NCI-H69 (cell line): ENCODE measurements at places on chromosomes 3 and 15.

DNA sequence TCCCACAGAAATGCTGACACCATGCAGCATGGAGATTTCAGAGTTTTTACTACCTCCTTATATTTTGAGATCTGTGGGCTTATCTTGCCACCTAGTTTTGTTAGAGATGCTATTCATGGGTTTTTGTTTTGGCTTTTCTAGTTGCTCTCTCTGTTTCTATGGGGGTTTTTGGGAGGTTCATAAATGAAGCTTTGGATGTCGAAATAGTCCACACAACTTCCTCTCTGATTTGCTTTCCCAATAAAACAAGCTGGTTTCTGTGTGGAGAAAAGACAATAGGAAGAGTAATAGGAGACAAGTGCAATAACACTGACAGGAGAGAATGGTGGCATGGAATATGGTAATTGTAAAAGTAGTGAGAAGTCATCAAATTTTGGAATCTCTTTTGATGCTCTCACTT is 106.8 kb upstream of the GPR149 start:
- DNase-seq = no peak

DNA sequence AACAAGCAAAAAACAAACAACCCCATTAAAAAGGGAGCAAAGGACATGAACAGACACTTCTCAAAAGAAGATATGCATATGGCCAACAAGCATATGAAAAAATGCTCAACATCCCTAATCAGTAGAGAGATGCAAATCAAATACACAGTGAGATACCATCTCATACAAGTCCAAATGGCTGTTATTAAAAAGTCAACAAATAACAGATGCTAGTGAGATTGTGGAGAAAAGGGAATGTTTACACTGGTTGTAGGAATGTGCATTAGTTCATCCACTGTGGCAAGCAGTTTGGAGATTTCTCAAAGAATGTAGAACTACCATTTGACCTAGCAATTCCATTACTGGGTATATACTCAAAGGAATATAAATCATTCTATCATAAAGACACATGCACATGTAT is 44.5 kb downstream of the RIOX2 start:
- peak; percentile 64 for DNase-seq

DNA sequence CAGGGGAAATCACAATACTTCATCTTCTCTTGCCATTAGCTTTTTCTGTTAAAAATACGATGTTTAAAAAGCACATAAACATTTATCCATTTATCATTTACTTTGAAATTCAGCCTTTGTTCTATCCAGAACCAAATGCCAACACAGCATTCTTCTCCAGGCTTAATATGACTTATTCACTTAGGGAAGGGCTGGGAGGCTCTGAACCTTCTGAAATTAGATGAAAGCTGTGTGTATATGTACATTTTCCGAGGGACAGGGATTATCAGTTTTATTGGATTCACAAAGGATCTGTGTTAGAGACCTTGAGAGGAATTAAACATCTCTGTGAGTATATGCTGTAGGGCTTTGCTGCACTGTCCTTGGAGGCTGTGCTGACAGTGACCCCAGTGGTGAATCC is 210.6 kb upstream of the UBE3A start:
- DNase-seq = no peak

- DNase-seq = no peak
Measured at GRCh38 chr3:196954832-196955231, 12.5 kb upstream of the NCBP2 start.

DNA sequence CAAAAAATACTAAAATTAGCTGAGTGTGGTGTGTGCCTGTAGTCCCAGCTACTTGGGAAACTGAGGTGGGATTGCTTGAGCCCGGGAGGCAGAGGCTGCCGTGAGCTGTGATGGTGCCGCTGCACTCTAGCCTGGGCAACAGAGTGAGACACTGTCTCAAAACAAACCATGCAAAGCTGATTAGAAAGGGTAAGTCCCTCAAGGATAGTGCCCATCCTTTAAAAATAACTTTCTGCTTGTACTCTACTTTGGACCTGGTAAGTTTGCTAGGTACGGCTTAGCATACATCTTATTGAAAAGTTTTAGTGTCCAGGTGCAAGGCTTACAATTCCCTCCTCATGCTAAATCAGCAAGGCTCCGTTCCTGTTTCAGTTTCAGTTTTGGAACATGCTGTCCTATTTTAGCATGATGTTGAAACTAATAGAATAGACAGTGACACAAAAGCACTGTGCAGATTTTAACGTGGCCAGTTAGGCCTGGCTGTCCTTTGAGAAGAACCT is 21.4 kb downstream of the FEM1B start:
- no peak for DNase-seq

GRCh38 chr3:149214702-149215101 is 6.9 kb downstream of the CP start:
- peak; percentile 57 for DNase-seq

- DNase-seq = no peak
Measured at GRCh38 chr15:49063402-49064280, 17.4 kb upstream of the SECISBP2L start.

- no peak for DNase-seq
Measured at GRCh38 chr15:90512981-90513380, 16.7 kb upstream of the CRTC3 start.

DNA sequence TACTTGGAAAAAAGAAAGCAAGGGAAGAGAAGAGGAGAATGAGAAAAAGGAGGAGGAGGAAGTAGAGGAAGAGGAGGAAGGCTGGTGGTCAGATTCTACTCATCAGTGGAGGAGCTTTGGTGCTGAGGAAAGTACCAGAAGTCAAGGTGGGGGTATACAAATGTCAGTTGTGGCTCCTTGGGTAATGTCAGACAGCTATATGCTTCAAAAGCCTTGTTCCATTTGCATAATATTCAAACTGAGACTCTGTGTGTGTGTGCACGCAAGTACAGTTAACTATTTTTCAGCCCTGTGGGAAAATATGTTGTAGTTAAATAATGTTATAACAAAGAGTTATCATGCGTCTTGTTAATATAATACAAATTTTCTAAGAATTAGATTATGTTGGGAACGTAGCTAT is 609.7 kb downstream of the PDCD6IP start:
- no peak for DNase-seq

GRCh38 chr15:99486371-99487336 is 79.1 kb upstream of the MEF2A start:
- DNase-seq = peak; percentile 94

GRCh38 chr3:2898591-2899353 is 211.4 kb downstream of the IL5RA start:
- no peak for DNase-seq

GRCh38 chr3:54965746-54966145 is 37.9 kb upstream of the LRTM1 start:
- no peak for DNase-seq

DNA sequence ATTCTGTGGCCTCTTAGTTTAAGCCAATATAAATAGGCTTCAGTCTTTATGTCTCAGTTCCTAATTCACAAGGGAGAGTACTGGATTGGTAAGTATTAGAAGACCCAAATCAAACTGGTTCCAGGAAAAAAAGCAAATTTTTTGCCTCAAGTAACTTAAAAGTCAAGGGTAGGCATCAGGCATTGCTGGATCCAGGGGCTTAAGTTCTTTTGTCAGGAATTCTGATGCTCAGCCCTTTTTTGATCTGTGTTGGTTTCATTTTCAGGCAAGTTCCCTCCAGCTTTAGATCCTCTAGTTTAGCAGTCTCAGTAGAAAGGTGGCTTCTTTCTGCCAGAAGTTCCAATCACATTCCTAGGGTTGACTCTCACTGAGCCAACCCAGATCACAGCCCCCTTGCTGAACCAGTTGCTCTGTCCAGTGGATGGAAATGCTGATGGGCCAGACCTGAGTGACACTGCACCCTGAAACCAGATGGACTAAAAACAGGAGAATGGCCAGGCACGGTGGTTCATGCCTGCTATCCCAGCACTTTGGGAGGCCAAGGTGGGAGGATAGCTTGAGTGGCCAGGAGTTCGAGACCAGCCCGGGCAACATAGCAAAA is 253.5 kb downstream of the SHQ1 start:
- no peak for DNase-seq

- peak; percentile 71 for DNase-seq
Measured at GRCh38 chr15:74977599-74977998, 17.8 kb upstream of the SCAMP5 start.

- peak; percentile 68 for DNase-seq
Measured at GRCh38 chr3:16254916-16255315, 9.8 kb downstream of the DPH3 start.

DNA sequence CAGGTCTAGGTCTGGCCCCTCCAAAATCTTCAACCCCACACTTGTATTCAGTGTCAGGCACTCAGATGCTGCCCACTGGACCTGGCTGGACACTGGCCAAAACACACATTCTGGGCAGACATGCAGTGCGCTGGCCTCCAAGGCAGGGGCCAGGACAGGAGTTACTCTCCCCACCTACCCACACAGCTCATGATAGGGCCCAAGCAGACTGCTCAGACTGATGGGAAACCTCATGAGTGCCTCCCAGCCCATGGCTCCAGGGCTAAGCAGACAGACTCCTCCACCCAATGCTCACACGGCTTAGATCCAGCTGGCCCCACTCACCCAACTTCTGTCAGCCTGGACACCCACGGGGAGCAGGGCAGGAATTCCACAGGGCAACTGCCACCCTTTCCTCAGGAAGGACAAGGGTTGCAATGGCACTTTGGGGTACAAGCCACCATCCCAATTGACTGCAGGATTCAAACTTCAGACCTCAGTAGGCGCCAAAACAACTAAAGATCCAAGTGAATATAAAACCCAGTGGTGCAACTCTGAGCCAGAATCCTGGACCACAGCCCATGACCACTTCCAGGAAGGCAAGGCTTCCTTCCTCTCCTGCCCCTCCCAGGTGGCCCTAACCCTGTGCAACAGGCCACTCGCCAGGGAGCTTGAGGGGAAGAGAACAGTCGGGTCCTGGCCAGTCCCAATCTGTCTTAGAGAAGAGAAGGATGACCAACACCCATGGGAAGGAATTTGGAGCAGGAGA is 1.4 kb downstream of the LTF start:
- no peak for DNase-seq

DNA sequence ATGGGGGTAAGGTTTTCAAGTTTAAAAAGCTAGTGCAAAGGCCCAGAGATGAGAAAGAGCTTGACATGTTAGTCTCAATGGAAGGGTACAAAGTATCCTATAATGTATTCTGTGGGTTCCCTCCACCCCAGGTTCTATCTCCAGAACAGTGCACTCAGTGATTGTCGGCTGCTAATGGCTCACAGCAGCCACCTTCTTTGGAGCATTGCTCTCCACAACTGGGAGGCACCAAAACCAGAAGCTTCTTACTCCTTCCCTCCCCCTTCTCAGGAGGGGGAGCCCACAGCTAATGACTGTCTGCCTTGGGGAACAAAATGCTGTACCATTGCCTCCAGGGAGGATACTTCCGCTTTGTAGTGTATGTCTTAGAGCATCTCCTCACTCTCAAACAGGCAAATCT is 439.4 kb upstream of the RBMS3 start:
- DNase-seq = no peak

DNA sequence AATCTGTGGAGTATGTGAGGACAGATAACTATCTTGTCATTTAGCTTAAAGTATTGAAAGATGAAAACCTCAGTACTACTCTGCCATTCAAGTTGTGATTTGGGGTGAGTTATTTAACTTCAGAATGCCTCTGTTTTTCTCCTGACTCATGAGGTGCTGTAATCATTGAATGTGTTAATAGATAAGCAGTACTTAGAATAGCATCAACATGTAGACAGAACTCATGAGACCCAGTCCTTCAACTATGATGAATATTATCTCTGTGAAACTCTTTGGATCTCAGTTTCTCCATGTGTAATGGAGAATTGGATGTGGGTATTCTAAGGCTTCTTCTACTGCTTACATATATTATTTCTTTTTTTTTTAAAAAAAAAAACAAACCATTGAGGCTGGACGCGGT is 431.4 kb downstream of the GRM7 start:
- DNase-seq = no peak

GRCh38 chr3:196135693-196136639 is 54.1 kb upstream of the TFRC start:
- DNase-seq = no peak

- peak; percentile 54 for DNase-seq
Measured at GRCh38 chr15:68080783-68081182, 26.7 kb downstream of the PIAS1 start.

- DNase-seq = no peak
Measured at GRCh38 chr15:61794881-61795280, 265.4 kb downstream of the VPS13C start.

DNA sequence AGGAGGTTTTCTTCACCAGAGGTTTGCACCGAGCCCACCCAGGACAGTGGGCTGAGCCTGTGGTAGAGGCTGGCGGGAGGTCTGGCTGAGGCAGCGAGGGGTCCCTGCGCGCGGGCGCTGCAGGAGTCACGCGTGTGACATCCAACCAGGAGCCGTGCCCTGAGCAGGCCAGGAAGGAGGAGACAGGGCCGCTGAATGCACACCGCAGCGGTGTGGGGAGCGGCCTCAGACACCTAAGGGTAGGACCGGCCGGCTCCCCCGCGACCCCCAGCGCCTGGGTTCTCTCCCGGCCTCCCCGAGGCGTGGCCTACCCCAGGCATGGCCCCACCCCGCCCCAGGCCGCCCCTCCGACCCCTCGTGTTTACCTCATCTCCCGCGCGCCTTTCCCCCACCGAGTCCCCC is 412 bp downstream of the SLC41A3 start:
- DNase-seq = peak; percentile 57

DNA sequence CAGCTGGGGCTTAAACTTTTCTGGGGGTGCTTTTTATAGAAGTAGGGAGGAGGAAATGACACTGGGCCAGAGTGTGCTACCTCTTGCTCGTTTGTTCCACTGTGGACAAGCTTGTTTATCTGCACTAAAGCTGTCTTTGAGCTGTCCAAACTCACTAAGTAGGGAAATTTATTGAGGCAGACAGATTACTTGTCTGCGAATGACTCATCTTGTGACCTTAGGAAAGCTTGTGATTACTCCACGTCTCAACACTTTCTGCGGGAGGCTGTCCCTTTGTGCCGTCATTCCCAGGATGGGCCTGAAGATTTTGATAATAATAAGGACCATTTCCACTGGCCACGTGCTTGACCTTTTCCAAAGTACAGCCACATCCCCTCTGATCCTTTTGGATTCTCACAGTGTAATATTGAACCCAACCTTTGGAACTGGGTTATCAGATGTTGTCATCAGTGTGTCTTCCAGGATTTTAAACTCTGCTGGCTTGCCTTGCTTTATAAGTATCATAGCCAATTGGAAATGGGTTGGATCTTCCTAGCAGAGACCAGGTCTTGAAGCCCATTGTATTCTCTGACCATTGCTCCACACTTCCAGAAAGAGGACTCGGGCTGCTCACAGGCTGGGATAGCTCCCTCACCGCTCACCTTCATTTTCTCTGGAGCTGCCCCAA is 84.7 kb downstream of the AGBL1 start:
- DNase-seq = no peak
